ENCODE measurements at places on chromosomes 16 and 17.

- no peak for DNase-seq
- H3K36me3 ChIP-seq = no peaks in the 10 kb centered on the region
- H3K4me1 ChIP-seq = no peaks in the 10 kb centered on the region
- H3K4me3 ChIP-seq = no peak overlapping the region
Observed at GRCh38 chr17:2691069-2691871, 20.3 kb downstream of the CLUH start.

- peaks cover 11% of the 10 kb centered on the region for H3K4me1 ChIP-seq
- H3K4me3 ChIP-seq = peak overlapping the region; percentile 8
- no peaks in the 10 kb centered on the region for H3K36me3 ChIP-seq
- no peak for DNase-seq
Observed at GRCh38 chr17:50558581-50558940, 2.0 kb upstream of the CACNA1G start.

DNA sequence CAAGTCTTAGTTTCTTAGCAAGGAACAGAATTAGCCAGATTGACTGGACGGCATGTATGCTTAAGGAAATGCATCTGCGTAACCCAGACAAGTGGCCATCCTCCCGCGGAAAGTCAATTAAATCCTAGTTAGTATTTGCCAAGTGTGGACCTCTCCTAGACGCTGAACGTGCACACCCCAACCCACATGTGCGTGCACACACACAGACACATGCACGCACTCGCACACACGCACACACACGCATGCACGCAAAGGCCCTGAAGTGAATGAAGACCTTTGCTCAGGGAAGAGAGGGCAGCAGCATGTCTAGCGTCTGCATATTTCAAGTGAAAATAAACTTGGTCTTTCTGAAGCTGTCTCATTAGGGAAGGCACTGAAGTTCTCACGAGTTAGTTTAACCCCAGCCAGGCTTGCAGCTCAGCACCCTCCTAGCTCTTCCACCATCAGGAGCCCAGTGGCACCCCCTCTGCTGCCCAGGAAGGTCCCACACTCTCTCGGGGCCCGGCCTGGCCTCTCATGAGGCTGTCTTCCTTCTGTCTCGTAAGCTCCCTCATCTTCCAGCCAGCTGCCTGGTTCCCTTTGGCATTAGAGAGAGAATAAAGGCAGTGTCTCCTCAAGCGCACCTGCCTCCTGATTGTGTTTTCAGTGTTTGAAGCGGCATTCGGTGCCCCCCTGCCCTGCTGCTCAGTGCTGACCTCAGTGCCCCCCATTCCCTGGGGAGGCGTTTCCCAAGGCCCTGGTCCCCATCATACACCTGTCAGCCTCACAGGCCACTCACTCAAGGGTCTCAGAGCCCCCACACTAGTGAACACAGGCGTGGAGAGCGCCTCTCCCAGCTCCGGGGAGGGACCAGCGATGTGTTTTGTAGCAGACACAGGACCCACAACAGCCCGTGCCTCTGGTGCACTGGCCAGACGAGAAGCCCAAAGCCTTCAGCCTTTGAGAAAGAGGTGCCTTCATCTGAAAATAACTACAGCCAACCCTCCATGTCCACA is 52.2 kb upstream of the CHMP6 start:
- no peak for DNase-seq
- peak overlapping the region; percentile 64 for H3K27ac ChIP-seq
- peaks cover 6% of the 10 kb centered on the region for H3K36me3 ChIP-seq
- H3K4me3 ChIP-seq = peak overlapping the region; percentile 63

GRCh38 chr16:19400711-19401110 is 17.0 kb upstream of the TMC5 start:
- H3K36me3 ChIP-seq = peaks cover 4% of the 10 kb centered on the region
- no peak for DNase-seq
- H3K27ac ChIP-seq = no peak overlapping the region
- no peaks in the 10 kb centered on the region for H3K4me1 ChIP-seq
- H3K4me3 ChIP-seq = no peak overlapping the region

- peaks cover 17% of the 10 kb centered on the region for H3K36me3 ChIP-seq
- no peak overlapping the region for H3K27ac ChIP-seq
- peaks cover 9% of the 10 kb centered on the region for H3K4me1 ChIP-seq
- DNase-seq = no peak
- H3K27me3 ChIP-seq = no peaks in the 10 kb centered on the region
- no peak overlapping the region for H3K4me3 ChIP-seq
Observed at GRCh38 chr16:22027633-22028032, 19.7 kb downstream of the MOSMO start.

DNA sequence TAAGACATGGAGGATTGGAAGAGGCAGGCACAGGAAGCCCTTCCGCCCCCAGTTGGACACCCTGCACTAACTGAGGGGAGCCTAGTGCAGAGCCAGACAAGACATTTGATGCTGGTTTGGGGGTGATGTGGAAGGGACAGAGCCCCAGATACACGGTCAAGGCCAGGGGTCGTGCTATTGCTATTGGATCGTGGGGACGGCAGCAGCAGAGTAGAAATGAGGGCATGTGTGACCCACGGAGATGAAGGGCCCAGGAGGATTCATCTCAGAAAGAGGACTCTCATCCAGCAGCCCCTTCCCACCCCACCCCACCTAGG is 2.0 kb upstream of the VAMP2 start:
- peaks cover 19% of the 10 kb centered on the region for H3K36me3 ChIP-seq
- peak overlapping the region; percentile 100 for H3K27ac ChIP-seq

DNA sequence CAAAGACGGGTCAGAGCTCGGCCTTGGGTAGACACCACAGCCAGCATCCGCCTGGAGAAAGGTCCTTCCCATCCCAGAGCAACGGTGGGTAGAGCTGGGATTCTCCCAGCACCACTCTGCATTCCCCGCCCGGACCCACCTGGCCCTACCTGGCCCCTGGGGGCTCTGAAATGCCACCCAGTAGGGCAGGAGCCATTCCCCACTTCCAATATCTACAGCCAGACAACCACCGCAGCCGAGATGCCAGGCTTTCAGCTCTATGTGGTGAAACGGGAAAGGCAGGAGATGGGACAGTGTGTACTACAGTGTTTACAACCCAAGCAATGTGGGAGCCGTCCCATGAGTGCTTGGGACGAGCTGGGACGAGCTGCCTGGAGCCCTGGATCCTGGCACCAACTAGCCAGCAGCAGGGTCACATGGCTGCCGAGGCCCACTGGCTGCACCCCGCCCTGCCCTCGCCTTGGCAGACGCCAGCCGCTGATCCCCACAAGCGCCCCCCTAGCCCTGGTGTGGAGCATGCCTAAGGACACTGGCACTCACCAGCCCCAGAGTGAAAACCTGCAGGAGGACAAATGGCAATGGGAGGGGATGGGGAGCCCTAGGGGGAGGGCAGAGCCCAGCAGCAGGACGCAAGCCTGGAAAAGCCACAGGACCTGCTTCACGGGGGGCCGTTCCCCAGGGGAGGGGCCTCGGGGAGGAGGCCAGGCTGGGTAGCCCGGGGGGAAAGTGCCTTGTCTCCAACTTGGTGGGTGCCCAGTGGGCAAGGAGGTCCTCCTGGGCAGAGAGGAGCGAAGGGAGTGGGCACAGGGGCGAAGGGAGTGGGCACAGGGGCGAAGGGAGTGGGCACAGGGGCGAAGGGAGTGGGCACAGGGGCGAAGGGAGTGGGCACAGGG is 13.5 kb downstream of the TMC6 start:
- no peak for DNase-seq
- peaks cover 34% of the 10 kb centered on the region for H3K36me3 ChIP-seq
- peaks cover 29% of the 10 kb centered on the region for H3K4me1 ChIP-seq
- no peaks in the 10 kb centered on the region for H3K27me3 ChIP-seq

GRCh38 chr16:52450916-52451315 is 96.0 kb downstream of the TOX3 start:
- no peak for DNase-seq
- no peak overlapping the region for H3K4me3 ChIP-seq
- no peaks in the 10 kb centered on the region for H3K27me3 ChIP-seq
- no peak overlapping the region for H3K27ac ChIP-seq
- H3K36me3 ChIP-seq = no peaks in the 10 kb centered on the region
- H3K4me1 ChIP-seq = no peaks in the 10 kb centered on the region

DNA sequence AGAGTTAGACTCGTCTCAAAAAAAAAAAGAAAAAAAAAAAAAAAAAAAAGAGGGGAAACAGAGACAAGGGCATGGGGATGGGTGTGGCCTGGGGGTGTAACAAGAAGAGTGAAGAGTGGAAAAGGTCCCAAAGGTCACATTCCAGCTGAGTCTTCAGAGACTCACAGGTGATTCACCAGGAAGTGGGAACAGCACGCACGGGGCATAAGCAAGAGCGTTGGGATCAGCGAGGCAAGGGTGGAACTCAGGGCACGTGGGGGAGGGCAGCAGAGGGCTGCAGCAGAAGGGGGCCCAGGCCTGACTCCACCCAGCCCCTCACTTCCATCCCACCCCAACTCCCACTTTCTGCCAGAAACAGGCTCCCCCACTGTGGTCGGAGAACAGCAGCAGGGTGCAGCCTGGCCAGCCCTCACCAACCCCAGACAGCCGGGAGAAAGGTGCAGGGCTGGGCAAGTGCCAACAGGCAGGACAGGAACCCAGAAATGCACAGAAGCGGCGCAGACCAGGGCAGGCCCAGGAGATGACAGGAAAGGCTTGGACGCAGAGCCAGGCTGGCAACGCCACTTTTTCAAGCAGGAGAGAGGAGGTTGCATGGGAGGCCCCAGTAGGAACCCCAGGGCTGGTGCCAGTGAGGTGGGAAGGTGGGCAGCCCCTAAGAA is 3.3 kb downstream of the MEAK7 start:
- no peaks in the 10 kb centered on the region for H3K27me3 ChIP-seq
- H3K27ac ChIP-seq = no peak overlapping the region
- no peak overlapping the region for H3K4me3 ChIP-seq
- peak; percentile 11 for DNase-seq
- peaks cover 32% of the 10 kb centered on the region for H3K36me3 ChIP-seq

DNA sequence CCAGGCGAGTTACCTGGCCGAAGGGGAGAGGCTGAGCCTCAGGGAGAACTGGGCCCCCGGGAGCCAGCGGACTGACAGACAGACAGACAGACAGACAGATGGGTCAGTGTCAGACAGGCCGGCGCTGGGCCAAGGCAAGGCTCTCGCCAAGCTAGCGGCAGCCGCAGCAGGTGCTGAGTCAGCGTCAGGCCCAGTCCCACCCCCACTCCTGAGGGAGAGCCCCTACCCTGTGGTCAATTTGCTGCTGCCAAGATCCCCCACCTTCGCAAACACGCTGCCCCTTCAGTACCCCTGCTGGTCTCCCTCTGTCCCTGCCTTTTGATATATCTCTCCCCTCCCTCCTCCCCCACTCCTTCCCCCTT is 1.5 kb downstream of the FGF11 start:
- no peak overlapping the region for H3K27ac ChIP-seq
- DNase-seq = no peak
- peaks cover 32% of the 10 kb centered on the region for H3K4me1 ChIP-seq

GRCh38 chr16:58057121-58057520 is 31.6 kb downstream of the MMP15 start:
- DNase-seq = no peak
- H3K4me1 ChIP-seq = no peaks in the 10 kb centered on the region
- H3K27me3 ChIP-seq = peaks cover 2% of the 10 kb centered on the region
- H3K27ac ChIP-seq = no peak overlapping the region
- no peak overlapping the region for H3K4me3 ChIP-seq

Data from activated naive CD8-positive, alpha-beta T cell treated with anti-CD3 and anti-CD28 coated beads, Interleukin-2, amount 10 ng/mL, durations not matched to agents 7 days and 5 days (primary cell).